ENCODE measurements at places on chromosomes 4 and X.

GRCh38 chrX:84415140-84415539, 87.1 kb downstream of the HDX start:
- DNase-seq = no peak

DNA sequence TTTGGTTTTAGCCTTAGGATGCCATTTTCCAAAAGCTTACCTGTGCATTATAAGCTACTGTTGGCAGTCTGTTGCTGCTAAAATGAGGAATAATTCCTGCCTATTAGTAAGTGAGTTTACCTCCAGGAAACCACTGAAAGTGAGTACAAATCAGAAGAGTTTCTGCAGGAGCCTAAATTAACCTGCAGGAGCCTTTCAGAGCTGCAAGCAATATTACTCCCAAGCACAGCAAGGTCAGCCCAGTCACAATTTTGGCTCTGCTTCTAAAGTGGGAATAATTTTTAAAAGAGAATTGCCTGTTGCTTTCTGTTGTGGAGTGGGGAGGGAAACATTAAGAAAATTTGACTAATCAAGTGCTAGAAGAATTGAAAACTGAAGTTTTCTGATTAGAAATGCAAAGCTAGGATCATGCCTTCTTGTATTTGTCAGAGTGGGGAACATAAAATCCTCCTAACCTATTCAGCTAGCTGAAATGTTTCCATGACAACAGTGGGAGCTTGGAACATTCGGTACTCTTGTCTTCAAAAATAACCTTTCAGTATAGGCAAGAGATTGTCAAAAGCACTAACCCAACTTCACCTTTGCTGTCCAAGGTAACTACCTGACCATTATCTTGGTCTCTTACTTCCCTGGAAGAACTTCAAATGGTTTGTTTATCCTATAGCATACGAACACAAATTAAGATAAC, 193.2 kb downstream of the COMMD8 start:
- no peak for DNase-seq

DNA sequence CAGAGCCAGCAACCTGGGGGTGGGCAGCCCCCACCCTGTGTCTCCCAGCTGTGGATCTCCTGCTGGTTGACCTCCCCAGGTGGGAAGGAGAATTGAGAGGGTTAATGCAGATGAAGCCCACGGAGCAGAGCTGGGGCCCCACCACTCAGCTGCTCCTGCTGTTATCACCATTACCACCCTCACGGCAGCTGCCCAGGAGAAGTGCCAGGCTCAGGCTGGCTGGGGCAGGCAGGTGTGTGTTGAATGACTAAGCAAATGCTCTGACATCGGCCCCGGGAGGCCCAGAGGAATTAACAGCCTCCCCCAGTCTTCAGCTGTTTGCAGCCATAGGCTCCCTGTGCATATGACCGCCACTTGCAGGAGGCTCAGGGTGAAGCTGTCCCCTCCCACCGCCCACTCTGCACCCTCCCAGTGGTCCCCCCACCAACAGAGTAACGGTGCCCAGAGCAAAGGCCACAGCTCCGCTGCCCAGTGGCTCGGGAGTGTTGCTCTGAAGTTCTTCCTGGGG, 133.8 kb downstream of the CPZ start:
- no peak for DNase-seq

GRCh38 chrX:75746891-75747639, 38.0 kb downstream of the MAGEE2 start:
- peak; percentile 29 for DNase-seq

- no peak for DNase-seq
Measured at GRCh38 chr4:159297091-159297490, 194.2 kb downstream of the RAPGEF2 start.

DNA sequence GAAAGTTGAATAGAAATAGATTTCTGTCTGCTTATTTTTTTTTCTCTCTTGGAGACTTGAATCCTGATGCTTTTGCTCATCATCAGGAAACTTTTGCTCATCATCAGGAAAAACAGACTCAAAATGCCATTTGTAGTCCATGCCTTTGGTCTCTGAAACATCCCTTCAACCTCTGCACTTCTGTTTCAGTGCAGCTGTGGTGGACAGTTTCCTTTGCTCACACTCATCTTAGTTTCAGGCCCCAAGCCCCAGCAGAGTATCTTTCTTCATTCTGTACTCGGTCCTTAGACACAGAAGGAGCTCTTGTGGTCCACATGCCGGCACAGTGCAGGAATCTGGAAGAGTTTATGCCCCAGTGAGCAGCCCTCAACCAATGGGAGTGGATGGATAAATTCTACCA, 337.9 kb downstream of the PPP3CA start:
- DNase-seq = no peak

GRCh38 chrX:8272821-8273220, 101.8 kb upstream of the VCX2 start:
- no peak for DNase-seq

DNA sequence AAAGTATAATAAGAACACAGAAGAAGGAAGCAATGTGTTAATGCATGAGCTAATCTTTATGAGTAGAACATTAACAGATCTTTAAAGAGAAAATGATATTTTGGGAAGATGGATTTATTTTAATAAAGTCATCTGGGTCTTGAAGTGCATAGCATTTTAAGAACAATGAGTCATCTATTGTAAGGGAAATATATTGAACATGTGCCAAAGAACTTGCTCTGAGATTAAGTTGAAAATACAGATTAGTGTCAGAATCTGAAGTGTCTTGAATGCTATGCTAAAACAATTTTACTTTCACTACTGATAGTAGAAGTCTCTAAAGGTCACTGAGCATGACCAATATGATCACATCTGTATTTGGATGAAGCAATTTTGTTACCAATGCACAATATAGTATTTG, 776.7 kb upstream of the GRID2 start:
- no peak for DNase-seq

- no peak for DNase-seq
Measured at GRCh38 chr4:108901291-108901690, 138.4 kb upstream of the ETNPPL start.

GRCh38 chrX:15167826-15168225, 102.1 kb downstream of the ASB9 start:
- no peak for DNase-seq

Measured in activated CD8-positive, alpha-beta memory T cell treated with anti-CD3 and anti-CD28 coated beads, Interleukin-2, amount 50 U/mL, for 4 hours (primary cell).